Endodermal cell (in vitro differentiated cells): ENCODE measurements at places on chromosomes 7 and 10.

DNA sequence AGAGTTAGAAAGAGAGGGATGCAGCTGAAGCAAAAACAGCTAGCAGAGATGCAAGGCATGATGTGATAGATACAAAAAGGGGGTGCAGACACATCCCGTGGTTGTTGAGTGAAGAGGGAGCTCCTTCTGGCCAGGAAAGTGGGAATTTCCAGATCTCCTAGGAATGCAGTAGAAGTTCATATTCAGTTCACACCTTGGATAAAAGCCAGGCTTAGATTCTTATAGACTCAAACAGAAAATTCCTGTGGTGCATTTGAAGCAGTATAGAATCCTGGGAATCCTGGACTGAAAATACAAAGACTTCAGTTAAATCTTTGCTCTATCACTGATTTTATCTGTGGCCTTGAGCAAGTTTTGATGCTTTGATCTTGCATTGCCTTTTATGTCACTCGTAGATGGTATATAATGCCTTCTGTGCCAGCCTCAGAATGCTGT, 33.9 kb downstream of the SGPL1 start:
- DNase-seq: no peak

DNA sequence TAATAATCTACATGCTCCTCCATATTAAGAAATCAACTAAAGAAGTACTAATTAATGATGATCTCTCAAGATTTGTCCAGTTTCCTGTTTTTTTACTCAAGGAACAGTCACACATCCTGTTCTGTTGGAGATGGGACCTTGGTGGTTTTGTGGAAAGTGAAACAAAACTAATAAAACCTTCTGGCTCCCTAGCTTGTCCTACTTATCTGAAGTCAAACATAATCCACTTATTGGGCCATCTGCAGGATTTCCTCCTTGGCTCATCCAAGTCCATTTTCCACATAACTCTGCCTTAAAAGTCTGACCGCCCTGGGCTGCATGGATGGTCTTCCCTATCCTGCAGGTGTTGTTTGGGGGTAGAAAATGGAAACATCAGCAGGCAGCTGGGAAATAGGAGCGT, 39.4 kb upstream of the TARP start:
- no peak for DNase-seq

- no peak for DNase-seq
Measured at GRCh38 chr7:86928308-86928707, 131.1 kb downstream of the ELAPOR2 start.

DNA sequence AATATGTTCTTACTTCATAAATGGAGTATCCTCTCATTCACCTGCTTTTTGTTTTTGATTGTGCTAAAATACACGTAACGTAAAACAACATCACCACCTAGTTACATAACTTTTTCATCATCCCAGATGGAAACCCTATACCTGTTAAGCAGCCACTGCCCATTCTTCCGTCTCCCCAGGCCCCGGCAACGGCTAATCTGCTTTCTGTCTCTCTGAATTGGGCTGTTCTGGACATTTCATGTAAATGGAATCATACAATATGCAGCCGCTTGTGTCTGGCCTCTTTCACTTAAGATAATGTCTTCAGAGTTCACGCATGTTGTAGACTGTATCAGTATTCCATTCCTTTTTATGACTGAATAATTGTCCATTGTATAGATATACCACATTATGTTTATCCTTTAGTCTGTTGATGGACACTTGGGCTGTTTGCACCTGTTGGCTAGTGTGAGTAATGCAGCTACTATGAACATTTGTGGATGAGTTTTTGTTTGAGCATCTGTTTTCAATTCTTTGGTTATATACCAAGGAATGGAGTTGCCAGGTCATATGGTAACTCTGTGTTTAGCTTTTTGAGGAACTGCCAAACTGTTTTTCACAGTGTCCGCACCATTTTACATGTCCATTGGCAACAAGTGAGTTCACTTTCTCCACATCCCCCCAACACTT, 14.1 kb upstream of the SUN1 start:
- no peak for DNase-seq

GRCh38 chr7:30815951-30816644, 44.9 kb downstream of the MINDY4 start:
- no peak for DNase-seq

- no peak for DNase-seq
Measured at GRCh38 chr7:32559480-32559879, 64.2 kb downstream of the AVL9 start.

DNA sequence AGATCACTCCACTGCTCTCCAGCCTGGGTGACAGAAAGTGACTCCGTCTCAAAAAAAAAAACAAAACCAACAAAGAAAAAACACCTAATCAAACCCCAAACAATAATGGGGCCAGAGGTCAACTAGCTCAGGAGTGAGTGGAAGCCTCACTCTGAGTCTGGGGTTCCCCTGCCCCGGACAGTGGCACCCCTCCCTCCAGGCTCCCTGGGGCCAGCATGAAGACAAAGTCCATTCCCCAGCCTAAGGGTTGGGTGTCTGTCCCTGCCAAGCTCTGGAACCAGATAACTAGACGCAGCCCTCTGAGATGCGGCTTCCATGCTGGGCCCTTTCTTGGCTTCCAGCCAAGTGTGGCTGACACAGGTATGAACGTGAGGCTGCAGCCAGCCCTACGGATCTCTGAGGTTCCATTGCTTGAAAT, 1.7 kb upstream of the FUOM start:
- no peak for DNase-seq

DNA sequence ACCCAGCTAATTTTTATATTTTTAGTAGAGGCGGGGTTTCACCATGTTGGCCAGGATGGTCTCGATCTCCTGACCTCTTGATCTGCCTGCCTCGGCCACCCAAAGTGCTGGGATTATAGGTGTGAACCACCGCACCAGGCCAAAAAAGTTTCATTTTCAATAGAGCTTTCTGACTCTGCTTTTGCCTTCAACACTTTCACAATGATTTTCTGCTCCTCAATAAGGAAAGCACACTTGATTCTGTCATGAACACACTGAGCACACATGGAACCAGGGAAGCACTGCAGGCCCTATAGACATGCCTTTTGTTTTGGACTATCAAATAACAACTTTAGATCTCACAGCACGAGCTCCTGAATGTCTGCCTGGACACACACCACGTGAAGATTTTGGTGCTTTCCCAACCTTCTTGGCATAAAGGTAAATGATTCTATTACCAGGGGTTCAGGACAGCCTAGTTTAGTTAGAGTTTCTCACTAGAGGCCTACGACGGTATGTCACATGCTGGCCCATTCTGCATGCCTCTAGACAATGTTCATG, 8.0 kb downstream of the RRP12 start:
- DNase-seq: no peak

DNA sequence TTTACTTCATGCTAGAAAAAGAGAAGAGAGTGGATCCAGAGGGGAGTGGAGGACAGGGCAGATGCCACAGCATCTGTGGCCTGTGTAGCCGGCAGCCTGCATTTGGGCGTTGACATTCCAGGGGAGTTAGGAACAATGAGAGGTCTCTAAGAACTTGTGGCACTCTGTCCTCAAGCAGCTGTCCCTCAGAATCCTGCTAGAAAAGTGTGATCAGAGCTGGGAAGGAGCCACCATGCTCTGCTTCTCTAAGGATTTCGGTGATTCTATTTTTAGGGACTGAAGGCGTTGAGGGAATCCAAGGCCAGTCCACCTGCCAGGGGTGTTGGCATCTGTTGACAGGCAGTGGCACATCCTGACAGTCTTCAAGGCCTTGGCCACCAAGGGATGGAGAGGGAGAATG, 7.6 kb downstream of the LRIT2 start:
- no peak for DNase-seq

GRCh38 chr10:129839285-129840195, 124.5 kb downstream of the EBF3 start:
- DNase-seq: no peak

DNA sequence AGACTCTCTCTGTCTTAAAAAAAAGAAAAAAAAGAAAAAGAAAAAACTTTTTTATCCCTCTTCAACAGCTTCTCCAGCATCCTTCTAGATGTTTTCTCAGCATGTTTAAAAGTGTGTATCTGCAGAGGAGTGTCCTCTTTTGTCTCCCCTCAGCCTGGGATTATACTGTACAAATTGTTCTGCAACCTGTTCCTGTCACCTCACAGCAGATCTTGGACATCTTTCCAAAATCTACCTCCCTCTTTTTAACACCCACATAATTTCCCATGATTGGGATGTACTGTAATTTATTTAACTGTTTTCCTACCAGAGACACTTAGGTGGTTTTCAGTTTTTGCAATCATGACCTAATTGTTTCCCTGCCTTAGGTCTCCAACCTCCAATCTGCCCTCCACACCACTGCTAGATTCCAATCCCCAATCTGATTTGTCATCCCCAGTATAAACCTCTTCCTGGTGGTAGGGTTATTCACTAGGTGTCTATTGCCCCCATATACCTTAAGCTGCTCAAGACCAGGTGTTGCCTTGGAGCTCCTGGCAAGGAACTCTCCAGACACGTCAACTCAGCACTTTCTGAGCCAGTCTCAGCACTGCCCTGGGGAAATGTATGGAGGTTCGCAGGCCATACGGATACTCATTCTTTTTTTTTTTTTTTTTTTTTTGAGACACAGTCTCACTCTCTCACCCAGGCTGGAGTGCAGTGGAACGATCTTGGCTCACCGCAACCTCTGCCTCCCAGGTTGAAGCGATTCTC, 17.6 kb upstream of the DDIT4 start:
- no peak for DNase-seq

DNA sequence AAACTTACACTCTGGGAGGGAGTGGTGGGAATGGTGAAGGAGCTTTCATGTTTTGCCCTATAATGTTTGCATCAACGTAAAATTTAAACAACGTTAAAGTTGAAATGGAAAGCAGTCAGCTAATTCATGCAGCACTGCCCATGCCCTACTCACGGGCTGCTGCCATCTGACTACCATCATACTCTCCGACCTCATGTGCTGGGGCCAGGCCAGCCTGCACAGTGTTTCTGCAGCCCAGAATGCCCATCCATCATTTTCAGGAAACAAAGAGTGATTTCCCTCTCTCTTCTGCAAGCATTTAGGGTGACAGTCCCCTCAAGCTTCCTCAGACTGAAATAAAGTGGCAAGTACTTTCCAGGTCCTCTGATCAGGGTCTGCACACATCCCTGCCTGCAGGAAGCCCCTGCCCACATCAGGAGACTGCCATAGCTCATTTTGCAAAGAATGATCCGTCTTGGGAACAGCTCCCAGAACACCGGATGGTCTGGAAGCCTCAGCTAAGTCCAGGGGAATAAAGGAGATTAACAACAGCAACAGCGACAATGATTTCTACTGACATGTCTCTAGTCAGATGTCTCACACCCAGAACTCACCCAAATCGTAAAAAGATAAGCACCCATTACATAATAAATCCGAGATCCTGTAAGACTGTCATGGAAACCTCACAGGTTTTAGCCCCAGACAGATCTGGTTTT, 40.3 kb downstream of the ARHGAP22 start:
- DNase-seq: peak; percentile 25

GRCh38 chr7:132117181-132117580, 459.1 kb downstream of the PLXNA4 start:
- no peak for DNase-seq
